ENCODE measurements at places on chromosomes 5 and 9.

GRCh38 chr5:157816682-157817386 lies 42.1 kb downstream of the CLINT1 start:
- no peak for DNase-seq

GRCh38 chr9:121455527-121456239 lies 44.0 kb downstream of the GGTA1 start:
- DNase-seq, result no peak

DNA sequence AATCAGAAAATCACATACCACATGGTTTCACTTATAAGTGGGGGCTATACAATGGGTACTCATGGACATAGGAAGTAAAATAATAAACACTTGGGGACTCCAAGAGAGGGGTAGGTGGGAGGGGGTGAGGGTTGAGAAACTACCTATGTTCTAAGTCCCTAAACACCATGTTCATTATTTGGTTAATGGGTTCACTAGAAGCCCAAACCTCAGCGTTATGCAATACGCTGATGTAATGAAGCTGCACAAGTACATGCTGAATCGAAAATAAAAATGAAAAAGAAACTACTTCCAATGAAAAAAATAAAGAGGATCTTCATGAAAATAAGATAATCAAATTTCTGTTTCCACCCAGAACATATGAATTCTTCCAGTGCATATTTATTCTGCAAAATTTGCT lies 208.5 kb downstream of the TMEM161B start:
- DNase-seq, result no peak

DNA sequence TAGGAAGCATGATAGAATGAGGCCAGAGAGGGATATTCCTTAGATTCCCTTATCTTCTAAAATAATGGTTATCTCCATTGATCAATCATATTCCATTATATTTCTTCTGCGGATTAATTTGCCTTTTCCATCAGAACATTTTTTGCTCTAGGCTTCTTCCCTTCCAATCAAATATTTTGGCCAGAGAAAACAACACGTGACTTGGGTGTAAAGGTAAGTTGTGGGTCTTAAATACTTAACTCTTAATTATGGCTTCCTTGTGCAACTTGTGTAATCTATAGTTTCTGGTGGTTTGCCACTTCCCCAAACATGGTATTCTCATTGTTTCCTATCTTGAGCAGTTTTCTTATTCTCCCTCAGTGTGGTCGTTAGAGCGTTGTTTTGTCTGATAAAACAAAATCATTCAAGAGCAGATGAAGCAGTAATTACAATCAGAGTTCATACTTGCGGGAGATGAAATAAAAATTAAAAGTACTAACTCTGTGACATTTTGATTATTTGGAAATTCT lies 889.3 kb downstream of the MAT2B start:
- DNase-seq, result no peak

GRCh38 chr9:15697446-15697851 lies 144.6 kb downstream of the CCDC171 start:
- no peak for DNase-seq

GRCh38 chr9:109224751-109225150 lies 57.7 kb upstream of the FRRS1L start:
- DNase-seq, result no peak

DNA sequence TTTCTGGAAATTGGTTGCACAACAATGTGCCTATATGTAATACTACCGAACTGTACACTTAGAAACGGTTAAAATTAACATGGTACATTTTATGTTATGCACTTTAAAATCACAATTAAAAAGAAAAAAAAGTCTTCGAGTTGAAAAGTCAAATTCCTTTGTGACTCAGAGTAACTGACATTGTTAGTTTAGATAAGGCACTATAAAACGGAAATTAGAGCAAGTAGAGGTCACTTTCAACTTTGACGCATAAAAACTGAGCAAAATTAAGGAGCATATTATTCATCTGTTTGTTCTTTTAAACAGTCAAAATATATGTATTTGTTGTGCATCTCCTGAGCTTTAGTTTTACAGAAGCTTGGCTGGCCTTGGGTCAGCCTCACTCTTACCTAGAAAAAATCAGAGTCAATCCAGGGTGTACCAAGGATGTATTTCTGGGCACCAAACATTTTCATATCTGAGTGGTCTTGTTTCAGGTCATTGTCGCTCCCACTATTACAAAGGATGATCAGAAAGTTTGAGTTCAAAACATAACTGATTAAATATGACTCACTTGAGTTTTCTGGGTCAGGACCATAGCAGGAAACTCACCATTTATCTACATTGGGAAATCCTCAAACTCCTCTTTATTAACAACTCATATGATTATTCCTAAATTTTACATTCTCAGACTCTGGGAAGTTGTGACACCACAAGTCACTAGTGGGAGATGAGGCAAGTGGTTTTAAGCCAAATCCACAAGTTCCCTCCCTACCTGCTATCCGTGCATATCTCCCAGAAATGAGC lies 160.6 kb downstream of the CCDC192 start:
- DNase-seq, result no peak

GRCh38 chr9:31153250-31153840 lies 1231.1 kb upstream of the ACO1 start:
- DNase-seq, result no peak

DNA sequence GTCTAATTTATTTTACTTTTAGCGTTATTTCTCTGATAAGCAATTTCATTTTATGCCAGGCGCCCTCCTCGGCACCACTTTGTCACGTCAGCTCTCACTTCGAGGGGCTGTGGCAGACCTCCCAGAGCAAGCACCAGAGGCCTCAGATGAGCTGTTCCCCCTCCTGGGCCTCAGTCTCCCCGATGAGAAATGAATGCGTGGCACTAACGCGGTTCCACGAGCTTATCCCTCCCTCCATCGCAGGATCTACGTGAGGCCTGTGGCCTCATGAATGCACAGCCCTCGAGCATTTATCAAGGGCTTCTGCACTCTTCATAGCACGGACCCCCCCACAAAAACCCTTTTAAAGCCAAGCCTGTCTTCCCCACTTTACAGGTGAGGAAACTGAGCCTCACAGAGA lies 205.2 kb downstream of the CDK5RAP2 start:
- no peak for DNase-seq

- DNase-seq, result no peak
Measured at GRCh38 chr5:169960659-169961058, 19.6 kb downstream of the INSYN2B start.

GRCh38 chr9:134378901-134379338 lies 52.7 kb downstream of the RXRA start:
- no peak for DNase-seq

- DNase-seq, result no peak
Measured at GRCh38 chr5:16508730-16509531, 43.3 kb upstream of the ZNF622 start.

DNA sequence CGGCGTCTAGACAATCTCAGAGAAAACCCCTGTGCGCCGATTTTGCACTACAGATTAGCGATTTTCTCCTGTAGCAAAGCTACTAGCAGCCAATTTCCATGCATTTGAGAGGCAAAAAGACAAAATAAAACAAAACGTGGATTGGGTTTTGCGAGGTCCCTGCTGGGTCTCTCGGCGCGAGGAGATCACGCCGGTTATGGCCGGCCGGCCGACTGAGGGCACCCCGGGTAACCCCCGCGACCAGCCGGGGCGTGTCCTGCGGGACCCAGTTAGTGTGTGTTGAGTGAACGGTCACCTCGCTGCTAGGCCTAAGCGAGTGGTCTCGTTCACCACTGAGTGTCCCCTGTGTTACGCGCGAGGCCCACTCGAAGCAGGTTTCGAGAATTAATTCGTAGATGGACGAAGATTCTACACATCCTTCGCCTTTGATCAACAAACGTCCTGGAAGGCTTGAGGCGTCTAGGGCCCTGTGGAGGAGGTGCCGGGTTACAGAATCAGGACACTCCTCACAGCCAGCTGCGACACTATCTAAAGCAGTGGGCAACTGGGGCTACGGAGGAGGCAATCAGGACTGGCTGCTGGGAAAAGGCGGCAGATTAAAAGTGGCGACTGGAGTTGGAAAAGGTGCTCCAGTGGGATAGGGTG lies 764 bp upstream of the VDAC1 start:
- DNase-seq, result no peak

DNA sequence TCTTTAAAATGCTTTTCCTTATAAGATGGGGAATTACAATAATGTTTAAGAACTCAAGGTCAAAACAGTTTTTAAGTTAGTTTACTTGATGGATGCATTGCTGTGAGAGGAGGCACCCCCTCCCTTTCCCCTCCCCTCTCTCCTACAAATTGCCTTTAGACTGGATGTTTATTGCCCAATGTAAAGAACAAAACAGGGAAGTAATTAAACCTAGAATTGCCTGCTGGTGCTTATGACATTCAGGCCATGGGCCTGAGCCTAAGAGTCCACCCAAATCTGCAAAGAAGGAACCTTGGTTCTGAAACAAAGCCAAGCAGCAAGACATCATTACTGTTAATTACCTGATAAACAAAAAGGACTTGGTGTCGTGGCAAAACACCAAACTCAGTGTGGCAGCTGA lies 630.3 kb downstream of the ISL1 start:
- no peak for DNase-seq

All from stimulated activated CD4-positive, alpha-beta T cell treated with anti-CD3 and anti-CD28 coated beads, TNF-alpha, amount 100 ng/mL, for 1 hour (primary cell).